Stimulated activated naive B cell treated with anti-CD40 and anti-IgM and Interleukin-4, amounts not matched to agents 10 μg/mL and 1 μg/mL and 100 μg/mL, for 72 hours (primary cell): ENCODE measurements at places on chromosomes 6 and 20.
A peak's percentile ranks its signal among the peaks of the same experiment; 100 is the strongest.

DNA sequence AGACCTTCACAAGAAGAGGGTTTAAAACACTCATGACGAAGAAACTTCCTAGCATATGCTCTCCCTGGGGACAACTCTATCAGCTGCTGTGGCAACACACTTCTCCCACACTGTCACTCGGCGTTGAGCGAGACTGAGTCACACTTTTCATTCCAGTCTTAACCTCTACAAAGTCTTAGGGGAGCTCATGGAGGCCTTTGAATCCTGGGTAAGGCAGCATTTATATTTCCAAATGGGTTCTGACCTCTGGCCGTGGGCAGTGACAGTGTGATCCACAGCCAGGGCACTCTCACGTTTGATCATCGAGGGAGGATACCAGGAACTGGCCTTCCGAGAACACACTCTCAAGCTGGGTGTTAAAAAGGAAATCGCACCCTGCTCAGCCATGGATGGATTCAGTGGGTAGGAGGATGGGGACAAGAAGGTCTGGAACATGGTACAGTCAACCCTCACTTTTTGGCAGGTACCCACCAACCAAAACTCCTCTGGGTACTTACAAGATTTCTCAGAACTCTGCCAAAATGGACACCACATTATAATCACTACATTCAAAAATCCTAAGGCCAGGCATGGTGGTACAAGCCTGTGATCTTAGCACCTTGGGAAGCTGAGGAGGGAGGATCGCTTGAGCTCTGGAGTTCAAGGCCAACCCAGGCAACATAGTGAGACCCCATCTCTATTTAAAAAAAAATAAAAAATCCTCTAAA lies 19.6 kb downstream of the RRBP1 start:
- DNase-seq, result peak; percentile 70

- no peak for DNase-seq
Measured at GRCh38 chr6:39756582-39756981, 31.4 kb upstream of the KIF6 start.

DNA sequence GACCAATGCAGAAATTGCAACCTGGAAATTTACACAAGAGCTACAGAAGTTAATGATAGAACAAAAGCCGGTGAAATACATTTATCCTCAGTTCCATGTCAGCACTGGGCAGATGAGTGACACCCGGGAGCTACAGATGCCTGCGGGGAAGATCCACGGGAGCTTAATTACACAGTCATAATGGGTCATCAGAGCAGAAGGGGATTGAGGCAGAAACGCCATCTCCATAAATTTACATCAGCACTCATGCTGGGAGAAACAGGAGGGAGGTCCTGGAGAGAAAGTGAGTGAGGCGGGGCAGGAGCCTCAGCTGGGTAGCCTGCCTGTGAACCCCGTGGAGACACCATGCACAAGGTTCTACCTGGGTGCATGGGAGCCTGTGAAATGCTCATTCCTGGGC lies 37.6 kb upstream of the CST7 start:
- no peak for DNase-seq

- no peak for DNase-seq
Measured at GRCh38 chr20:51440589-51440988, 101.9 kb downstream of the NFATC2 start.

GRCh38 chr6:117326396-117326795 lies 61.0 kb downstream of the VGLL2 start:
- no peak for DNase-seq

- no peak for DNase-seq
Measured at GRCh38 chr6:34049395-34050342, 96.2 kb downstream of the GRM4 start.

DNA sequence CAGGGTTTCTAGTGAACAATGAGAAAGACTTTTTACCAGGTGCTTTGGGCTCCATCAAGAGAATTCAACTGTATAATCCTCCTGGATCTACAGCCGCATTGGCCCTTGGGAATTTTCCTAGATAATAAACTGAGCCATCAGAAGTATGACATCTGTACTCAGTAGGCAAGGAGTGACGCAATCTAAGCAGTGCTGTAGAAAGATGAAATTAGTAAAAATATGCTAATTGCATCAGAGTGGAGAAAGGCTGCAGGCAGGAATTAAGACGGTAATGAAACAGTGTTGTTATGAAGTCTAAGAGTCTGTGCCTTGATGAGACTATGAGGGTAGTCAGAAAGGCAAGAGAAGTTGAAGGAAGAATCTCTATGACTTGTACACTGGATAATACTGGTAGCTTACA lies 507.9 kb upstream of the SOX4 start:
- DNase-seq, result no peak

- no peak for DNase-seq
Measured at GRCh38 chr6:77987035-77987384, 334.2 kb downstream of the MEI4 start.

DNA sequence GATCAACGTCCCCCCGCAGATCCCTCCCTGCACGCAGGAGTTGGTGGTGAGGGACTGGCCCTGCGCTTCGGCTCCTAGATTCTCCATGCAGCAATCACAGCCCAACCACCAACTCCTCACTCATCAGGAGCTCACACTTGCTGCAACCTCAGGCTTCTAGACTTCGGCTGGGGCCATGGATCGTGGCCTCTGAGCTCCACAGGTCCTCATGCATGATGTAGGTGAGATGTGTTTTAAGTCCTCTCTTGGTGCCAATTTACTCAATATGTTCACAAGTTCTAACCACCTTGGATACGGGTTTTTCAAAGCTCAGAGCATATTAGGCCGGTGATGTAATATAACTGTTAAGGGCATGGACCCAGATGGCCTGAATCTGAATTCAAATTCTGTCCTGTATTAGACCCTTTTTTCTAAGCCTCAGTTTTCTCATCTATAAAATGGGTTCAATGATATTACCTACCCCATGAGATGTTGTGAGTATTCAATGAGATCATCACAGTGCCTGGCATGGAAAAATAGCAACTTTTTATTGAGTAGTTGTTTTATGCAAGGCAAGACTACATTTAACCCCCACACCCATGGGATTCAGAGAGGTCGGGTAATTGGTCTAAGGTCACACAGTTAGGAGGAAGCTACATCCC lies 31.0 kb downstream of the SUN5 start:
- DNase-seq, result no peak

- no peak for DNase-seq
Measured at GRCh38 chr6:119313937-119314884, 35.4 kb downstream of the MAN1A1 start.

- DNase-seq, result no peak
Measured at GRCh38 chr20:41161886-41162285, 24.5 kb downstream of the PLCG1 start.

GRCh38 chr6:152669895-152670294 lies 27.8 kb upstream of the MYCT1 start:
- DNase-seq, result no peak
